Skin of body (tissue), 3 donors: ENCODE measurements at places on chromosomes 4 and X.

DNA sequence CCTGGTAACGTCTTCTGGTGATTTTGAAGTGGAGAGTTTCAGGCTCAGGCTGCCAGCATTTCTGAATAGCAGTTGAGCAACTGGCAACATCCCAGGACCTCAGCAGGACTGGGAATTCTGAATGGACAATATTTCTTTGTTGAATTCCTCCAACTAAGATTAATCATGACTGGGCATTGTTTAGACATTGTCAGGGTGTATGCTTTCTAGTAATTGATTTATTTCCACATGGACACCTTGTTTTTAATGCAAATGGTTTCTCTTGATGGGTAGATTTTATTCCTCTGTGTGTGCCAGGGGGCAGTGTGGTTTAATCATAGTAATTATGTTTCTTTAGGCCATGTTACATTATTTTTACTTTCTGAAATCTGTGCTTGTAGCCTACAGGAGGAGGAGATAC, 1004.7 kb upstream of the LCORL start:
- no peak for DNase-seq

- DNase-seq: no peak
Observed at GRCh38 chrX:100864657-100865391, 9.3 kb downstream of the NOX1 start.

GRCh38 chr4:46146993-46147392, 23.1 kb upstream of the GABRG1 start:
- DNase-seq: no peak

- no peak for DNase-seq
Observed at GRCh38 chr4:37970702-37971101, 10.5 kb downstream of the PTTG2 start.

DNA sequence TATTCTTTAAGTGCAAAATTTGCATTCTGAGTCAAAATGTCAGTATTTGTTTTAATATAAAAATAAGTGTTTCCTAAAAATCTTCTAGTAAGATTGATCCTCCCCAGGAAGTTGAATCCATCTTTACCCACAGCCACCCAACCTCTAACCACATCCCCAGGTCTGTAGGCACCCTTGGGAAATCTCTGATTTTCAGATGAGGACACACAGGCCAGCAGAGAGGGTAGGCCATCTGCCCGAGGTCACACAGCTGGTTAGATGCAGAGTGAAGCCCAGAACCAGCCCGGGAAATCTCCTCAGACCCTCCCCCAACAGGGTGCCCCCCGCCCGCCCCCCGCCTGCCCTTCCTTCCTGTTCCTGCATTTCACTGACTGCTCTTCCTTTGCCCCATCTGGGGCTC, 277.5 kb downstream of the FBXW7 start:
- DNase-seq: no peak
